Activated CD4-positive, alpha-beta memory T cell treated with anti-CD3 and anti-CD28 coated beads for 36 hours (primary cell): ENCODE measurements at places on chromosomes 7 and 10.
A peak's percentile ranks its signal among the peaks of the same experiment; 100 is the strongest.

- no peak for DNase-seq
These were observed 56.6 kb upstream of the CALD1 start for GRCh38 chr7:134722786-134723322.

DNA sequence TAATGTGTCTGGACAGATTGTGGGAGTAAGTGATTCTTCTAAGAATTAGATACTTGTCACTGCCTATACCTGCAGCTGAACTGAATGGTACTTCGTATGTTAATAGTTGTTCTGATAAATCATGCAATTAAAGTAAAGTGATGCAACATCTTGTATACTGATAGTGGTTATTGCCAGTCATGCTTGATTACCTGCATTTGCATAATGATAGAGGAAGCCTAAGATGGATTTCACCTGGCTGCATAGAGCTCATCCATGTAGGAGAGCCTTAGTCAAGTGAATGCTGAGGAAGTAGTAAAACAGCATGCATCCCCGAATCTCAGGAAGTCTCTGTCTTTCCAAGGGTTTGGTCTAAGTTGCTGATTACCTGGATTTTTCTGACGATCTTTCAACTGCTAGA, 64.2 kb upstream of the CAPZA2 start:
- DNase-seq: no peak

- DNase-seq: no peak
These were observed 163.3 kb downstream of the USP6NL start for GRCh38 chr10:11448190-11448544.

DNA sequence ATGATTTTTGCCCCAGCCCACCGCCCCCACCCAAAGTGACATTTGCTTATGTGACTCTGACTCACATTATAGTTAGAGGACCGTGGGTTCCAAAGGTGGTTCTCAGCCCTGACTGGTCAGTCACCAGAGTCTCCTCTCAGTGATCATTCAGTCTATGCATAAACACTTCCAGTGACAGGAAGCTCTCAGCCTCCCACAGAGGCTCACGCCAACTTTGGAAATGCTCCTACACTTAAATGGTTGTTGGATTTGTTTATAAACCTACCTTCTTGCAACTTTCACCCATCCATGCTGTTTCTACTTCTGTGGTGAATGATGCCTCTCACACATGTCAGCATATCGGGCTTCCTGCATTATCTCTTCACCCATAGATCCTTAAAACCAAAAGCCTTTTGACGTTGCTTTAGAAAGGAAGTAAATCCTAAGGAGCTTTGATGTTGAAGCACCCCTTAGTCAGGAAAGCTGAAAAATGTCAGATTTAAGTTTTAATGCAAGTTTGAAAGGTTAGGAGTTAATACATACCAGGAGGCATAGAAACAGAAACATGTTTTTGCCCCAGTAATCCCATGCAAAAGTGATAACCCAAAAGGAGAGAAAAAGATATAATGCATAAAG, 46.5 kb upstream of the FGL2 start:
- no peak for DNase-seq

DNA sequence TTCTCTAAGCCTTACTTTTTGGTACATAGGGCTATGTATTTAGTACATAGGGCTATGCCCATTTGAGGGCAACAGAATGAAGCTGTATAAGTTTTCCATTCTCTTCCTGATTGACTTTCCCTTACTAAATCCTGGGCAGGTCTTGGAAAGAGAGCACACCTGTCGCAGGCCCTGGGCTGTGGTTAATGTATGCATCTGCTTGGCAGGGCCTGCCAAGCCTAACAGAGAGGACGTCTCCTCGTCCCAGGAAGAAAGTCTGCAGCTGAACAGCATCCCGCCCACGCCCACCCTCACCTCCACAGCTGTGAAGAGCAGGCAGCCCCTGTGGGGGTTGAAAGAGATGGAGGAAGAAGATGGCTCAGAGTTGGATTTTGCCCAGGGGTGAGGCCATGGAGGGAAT, 8.9 kb upstream of the PVRIG start:
- peak; percentile 37 for DNase-seq

- DNase-seq: no peak
These were observed 120.2 kb upstream of the KCTD7 start for GRCh38 chr7:66508431-66508830.

GRCh38 chr7:76315364-76315763, 12.9 kb downstream of the HSPB1 start:
- no peak for DNase-seq

- no peak for DNase-seq
These were observed 24.0 kb upstream of the PCGF5 start for GRCh38 chr10:91196268-91197048.

DNA sequence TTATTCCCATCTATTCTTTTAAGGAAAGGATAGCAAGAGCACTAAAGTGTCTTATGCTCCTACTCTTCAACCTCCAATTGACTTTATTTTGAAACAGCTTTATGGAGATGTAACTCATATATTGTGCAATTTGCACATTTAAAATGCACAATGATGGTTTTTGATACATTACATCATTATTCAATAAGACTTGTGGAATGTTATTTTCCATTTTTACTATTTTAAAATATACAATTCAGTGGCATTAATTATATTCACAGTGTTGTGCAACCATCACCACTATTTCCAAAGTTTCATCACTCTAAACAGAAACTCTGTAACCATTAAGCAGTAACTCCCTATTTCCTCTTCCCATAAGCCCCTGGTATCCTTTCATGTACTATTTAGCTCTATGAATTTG, 489.8 kb downstream of the NEBL start:
- DNase-seq: no peak

DNA sequence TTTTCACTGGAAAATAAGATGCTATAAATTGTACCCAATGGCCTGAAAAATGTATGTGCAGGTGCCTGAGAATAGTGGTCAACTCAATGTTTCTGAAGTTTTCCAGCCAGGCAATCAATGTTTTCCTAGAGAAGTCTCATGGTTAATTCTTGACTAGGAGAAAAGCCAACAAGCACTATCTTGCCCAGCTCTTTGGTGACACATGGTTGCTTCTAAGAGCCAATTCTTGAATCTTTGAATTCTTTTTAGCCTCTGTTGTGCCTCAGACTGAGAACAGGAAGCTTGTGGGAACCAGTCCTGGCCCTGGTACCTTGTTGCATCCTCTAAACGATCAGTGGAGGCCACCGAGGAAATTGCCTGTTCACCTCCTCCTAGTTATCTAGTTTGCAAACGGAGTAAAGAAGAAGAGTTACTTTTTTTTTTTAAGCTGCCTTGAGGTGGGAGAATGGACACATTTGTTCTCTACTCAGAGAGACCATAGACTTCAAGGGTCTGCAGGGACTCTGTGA, 144.0 kb upstream of the MKLN1 start:
- DNase-seq: peak; percentile 57

- no peak for DNase-seq
These were observed 186.6 kb upstream of the LYZL1 start for GRCh38 chr10:29102233-29102632.

GRCh38 chr10:87054373-87055295, 34.5 kb downstream of the FAM25A start:
- DNase-seq: peak; percentile 46

DNA sequence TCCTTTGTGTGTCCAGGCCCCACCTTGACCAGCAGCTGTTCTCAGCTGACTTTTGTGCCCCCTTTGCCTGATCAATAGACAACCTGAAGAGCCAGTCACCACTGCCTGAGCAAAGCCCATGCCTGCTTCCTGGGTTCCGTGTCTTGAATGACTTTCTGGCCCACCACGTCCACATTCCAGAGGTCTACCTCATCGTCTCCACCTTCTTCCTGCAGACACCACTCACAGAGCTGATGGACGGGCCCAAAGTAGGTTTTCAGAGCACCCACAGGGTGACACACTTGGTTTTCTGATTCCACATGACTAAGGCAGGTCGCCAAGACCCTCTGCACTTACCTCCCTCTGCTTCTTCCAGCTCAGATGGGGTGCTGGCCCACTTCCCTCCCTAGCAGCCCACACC, 126.8 kb downstream of the WDFY4 start:
- no peak for DNase-seq
